ENCODE measurements at places on chromosomes 3 and 15. TPM values are rescaled to one million over a fixed set of nuclear protein-coding genes. Genes with fewer than 3 reads are reported as not detected.

GRCh38 chr15:69185216-69185615 lies 24.8 kb downstream of the GLCE start:
- no peaks in the 10 kb centered on the region for H3K4me1 ChIP-seq
- H3K36me3 ChIP-seq, result no peaks in the 10 kb centered on the region
- H3K4me3 ChIP-seq, result no peak overlapping the region
- H3K27me3 ChIP-seq, result no peaks in the 10 kb centered on the region

DNA sequence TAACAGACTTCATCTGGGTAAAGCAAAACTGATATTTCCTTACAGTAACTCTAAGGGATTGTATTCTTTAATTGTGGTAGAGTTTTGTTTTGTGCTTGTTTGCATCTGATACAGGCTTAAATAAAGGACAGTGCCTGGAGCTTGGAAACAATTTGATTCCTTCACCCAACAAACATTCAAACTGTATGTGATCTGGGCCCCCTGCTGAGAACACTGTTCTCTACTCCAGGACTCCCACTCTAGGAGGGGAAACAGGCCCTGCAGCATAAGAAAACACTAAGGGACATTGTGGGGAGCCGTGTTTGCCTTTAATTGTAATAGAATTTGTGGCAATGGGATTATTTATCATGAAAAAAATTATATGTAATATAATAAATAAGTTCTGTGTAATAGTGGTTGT lies 56.9 kb downstream of the CTDSPL start:
- H3K27me3 ChIP-seq, result peaks cover 22% of the 10 kb centered on the region
- H3K36me3 ChIP-seq, result no peaks in the 10 kb centered on the region
- no peak for DNase-seq
- H3K27ac ChIP-seq, result no peak overlapping the region
- H3K4me3 ChIP-seq, result no peak overlapping the region
- H3K4me1 ChIP-seq, result no peaks in the 10 kb centered on the region

Gene NR2E3
- not detected for total RNA-seq

DNA sequence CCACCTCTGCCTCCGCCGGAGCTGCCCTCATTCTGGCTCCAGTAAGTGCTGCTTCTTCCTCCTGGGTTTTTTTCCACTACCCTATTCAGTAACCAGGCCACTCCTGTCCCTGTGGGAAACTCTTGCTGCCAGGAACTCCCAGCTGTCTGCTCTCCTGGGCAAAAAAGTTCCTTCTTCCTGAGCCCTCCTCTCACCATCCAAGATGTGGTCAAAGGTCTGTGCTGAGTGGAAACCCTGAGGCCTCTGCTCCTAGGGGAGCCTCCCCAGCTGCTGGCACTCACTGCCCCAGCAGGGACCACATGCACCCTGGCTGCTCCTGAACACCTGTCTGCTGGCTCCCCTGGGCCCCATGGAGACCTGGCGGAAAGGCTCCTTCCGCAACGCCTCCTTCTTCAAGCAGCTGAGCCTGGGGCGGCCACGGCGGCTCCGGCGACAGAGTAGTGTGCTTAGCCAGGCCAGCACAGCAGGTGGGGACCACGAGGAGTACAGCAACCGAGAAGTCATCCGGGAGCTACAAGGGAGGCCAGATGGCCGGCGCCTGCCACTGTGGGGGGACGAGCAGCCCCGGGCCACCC lies 454 bp downstream of the C15orf62 start:
- peak overlapping the region; percentile 30 for H3K4me3 ChIP-seq
- H3K27ac ChIP-seq, result peak overlapping the region; percentile 55
- peaks cover 22% of the 10 kb centered on the region for H3K4me1 ChIP-seq
- H3K27me3 ChIP-seq, result no peaks in the 10 kb centered on the region

Gene TF
- total RNA-seq, result 0.78 TPM

GRCh38 chr3:194960446-194961032 lies 274.9 kb downstream of the FAM43A start:
- no peaks in the 10 kb centered on the region for H3K36me3 ChIP-seq
- peaks cover 11% of the 10 kb centered on the region for H3K27me3 ChIP-seq
- no peak overlapping the region for H3K27ac ChIP-seq
- H3K4me3 ChIP-seq, result no peak overlapping the region
- DNase-seq, result no peak
- H3K4me1 ChIP-seq, result no peaks in the 10 kb centered on the region

Gene FAM3D
- total RNA-seq, result not detected

DNA sequence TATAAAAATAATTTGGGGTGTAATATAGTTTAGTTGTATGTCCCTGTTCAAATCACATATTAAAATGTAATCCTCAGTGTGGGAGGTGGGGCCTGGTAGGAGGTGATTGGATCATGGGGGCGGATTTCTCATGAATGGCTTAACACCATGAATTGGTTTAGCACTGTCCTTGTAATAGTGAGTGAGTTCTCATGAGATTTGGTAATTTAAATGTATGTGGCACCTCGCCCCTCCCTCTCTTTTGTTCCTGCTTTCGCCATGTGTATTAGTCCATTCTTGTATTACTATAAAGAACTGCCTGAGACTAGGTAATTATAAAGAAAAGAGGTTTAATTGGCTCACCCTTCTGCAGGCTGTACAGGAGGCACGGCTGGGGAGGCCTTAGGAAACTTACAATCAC lies 83.9 kb downstream of the ANXA2 start:
- H3K36me3 ChIP-seq, result no peaks in the 10 kb centered on the region
- H3K27ac ChIP-seq, result no peak overlapping the region
- no peak for DNase-seq

DNA sequence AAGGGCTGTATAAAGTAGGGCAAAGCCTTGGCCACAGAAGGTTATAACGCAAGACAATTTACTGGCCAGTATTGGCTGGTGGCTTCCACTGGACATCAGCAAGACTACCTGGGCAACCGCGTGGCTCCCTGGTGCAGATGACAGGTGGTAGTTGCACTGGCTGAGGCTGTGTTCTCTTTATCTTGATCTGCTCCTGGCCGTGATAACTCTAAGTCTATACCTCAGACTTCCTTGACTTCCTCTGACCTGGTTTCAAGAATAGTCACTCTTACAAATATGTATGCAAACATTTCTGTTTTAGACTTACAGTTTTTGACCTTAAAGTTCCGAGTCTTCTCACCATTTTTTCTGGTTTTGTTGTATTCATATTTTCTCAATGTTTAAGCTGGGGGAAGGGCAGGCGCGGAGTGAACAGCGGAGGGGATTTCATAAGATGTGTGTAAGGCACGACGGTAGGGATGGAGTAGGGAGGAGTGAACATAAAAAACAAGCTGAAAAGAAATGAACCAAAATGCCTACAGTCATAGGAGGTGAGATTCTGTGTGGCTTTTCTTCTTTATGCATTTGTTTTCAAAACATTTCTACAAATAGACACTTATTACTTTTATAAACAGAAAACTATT lies 15.2 kb upstream of the TMEM212 start:
- no peak for DNase-seq
- H3K36me3 ChIP-seq, result no peaks in the 10 kb centered on the region
- peak overlapping the region; percentile 50 for H3K27ac ChIP-seq
- peaks cover 23% of the 10 kb centered on the region for H3K4me1 ChIP-seq

Data from natural killer cell treated with Interleukin-12 subunit alpha and Interleukin-12 subunit beta and Interleukin-15 and Interleukin-18, amount 100 ng/mL, for 72 hours (primary cell).